CD4-positive, alpha-beta T cell treated with Interleukin-17A for 1 hour (primary cell): ENCODE measurements at places on chromosomes 12 and 14.

DNA sequence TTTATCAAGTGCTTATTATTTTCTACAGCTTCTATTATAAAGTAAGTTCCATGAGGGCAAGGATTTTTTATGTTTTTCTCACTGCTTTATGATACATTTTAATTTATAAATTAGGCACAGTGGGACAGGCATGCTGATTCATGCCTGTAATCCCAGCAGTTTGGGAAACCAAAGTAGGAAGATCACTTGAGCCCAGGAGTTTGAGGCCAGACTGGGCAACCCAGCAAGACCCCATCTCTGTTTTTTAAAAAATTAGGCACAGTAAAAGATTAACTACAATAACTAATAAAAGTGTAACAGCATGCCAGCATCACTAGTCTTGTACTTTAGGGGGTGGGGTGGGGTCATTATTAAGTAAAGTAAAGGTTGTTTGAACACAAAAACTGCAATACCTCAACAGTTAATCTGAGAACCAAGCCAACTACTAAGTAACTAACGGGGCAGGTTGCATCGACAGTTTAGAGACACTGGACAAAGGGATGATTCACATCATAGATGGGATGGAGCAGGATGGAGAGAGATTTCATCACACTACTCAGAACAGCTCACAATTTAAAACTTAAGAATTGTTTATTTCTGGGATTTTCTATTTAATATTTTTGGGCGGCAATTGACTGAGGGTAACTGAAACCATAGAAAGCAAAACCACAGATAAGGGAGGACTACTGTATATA lies 119.5 kb downstream of the PLEKHA5 start:
- DNase-seq, result no peak

DNA sequence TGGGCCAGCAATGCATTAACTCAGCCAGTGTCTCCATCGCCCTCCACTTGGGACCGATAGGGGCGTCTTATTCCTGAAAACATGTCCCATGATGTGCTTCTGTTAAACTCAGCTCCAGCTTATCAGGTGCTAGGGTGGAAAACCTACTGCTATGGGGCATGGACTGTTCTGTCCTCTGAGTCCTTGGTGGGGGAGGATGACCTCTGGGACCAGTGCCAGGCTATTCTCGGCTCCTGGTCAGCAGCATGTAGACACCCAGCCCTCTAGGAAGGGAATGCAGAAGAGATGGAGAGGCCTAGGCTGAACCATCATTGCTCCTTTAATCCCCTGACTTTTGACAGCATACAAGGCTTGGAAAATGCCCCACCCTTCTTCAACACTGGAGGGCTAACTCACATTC lies 486.2 kb downstream of the MED13L start:
- DNase-seq, result no peak

GRCh38 chr12:130828895-130829294 lies 10.2 kb downstream of the STX2 start:
- no peak for DNase-seq

DNA sequence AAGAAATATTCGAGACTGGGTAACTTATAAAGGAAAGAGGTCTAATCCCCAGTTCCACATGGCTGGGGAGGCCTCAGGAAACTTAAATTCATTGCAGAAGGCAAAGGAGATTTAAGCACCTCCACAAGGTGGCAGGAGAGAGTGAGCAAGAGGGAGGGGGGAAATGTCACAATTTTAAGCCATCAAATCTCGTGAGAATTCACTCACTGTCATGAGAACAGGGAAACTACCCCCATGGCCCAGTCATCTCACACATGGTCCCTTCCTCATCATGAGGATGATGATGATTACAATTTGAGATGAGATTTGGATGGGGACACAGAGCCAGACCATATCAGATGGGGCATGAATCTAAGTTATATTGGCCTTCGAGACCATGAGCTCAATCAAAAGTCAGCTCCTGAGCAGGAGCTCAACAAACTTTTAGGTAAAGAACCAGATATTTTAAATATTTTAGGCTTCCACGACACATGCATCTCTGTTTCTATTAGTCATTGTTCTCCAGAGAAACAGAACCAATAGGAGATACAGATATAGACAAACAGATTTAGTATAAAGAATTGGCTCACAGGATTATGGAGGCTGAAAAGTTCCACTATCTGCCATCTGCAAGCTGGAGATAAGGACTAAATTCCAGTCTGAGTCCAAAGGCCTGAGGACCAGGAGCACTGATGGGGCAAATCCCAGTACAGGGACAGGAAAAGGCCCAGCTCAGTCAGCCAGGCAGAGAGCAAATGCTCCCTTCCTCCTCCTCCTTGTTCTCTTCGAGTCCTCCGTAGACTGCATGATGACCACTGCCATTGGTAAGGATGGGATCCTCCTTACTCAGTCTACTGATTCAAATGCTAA lies 24.9 kb downstream of the DGLUCY start:
- DNase-seq, result peak; percentile 65

DNA sequence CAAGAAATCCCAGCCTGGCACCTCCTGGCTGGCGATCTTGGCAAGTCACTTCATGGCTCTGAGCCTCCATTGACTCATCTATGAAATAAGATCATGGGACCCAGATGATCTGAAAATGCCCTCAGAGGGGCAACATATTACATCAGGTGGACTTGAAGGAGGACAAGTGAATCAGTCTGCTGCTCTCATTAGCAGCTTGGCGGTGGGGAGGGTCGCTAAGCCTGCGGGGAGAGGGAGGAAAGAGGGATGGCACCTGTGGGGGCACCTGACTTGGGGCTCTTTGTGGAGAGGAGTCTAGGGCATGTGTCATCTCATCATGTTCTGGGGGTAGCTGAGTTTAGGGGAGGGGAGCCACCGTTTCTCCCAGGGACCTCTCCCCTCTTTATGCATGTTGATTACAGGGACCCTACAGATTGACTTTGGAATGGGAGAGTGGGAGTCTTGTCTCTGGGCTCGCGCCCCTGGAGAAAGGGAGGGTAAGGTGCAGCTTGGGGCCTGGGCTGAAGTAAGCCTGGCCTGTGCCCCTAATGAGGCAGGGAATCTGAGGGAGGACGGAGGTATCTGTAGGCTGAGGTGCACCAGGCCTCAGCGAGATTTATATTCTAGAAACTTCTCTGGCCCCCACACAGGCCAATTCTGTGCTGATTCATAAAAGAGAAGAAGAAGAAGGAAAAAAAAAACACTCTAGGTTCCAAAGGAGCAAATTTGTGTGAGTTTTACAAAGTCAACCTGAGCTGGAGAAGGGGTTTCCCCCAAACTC lies 29.3 kb upstream of the BATF start:
- DNase-seq, result no peak

GRCh38 chr14:24051789-24052655 lies at the start of gene CARMIL3:
TSS of gene CARMIL3 (plus strand) at chr14:24052009. CDS start at chr14:24052154, 145 bp downstream.
- DNase-seq, result peak; percentile 57

- DNase-seq, result no peak
Measured at GRCh38 chr12:100566887-100567637, 6.4 kb upstream of the GAS2L3 start.

GRCh38 chr14:99241325-99242010 lies 30.5 kb downstream of the BCL11B start:
- peak; percentile 61 for DNase-seq

- peak; percentile 81 for DNase-seq
Measured at GRCh38 chr14:100640471-100641273, 53.5 kb upstream of the BEGAIN start.

GRCh38 chr12:34346372-34347034 lies 324.2 kb downstream of the ALG10 start:
- no peak for DNase-seq

DNA sequence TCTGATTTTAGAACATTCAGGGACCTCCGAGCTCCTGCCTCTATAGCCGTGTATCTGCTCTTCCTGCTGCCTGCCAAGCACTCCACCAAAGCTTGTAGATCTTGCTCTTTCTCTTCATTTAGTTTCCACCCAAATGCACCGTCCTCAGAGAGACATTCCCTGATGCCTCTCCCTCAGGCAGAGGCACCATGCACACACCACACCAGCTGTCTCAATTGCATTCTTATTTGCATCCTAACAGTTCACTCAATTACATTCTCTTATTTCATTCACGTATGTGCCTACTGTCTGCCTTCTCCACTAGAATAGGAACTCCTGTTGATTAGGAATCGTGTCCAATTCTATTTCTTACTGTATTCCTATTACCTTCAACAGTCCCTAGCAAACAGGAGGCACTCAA lies 845.4 kb upstream of the TMEM132C start:
- DNase-seq, result no peak

GRCh38 chr12:82862069-82862841 lies 175.5 kb downstream of the TMTC2 start:
- no peak for DNase-seq

DNA sequence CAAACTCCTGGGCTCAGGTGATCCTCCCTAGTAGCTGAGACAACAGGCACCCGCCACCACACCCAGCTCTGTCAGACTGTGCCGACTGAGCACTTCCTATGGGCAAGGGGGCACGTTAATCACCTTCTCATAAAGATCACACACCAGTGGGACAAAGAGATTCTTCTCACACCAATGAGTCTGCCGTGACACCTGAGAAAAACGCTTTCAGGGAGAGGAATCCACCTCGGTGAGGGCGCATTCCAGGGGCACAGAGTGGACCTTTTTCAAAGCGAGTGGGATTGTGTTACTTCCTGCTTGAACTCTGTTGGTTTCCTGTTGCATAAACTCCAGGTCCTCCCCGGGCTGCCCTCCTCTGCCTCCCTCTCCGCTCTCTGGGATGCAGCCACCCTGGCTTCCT lies 17.5 kb upstream of the SCARB1 start:
- no peak for DNase-seq

GRCh38 chr12:92928421-92928961 lies 604 bp downstream of the EEA1 start:
- DNase-seq, result peak; percentile 42

GRCh38 chr12:54019924-54020590 lies 8.2 kb upstream of the HOXC6 start:
- no peak for DNase-seq

GRCh38 chr12:19382111-19382526 lies 57.2 kb upstream of the AEBP2 start:
- peak; percentile 14 for DNase-seq

- no peak for DNase-seq
Measured at GRCh38 chr12:103542078-103542477, 45.0 kb upstream of the STAB2 start.

GRCh38 chr12:50640321-50640939 lies 123.5 kb upstream of the ATF1 start:
- no peak for DNase-seq

- no peak for DNase-seq
Measured at GRCh38 chr14:93987376-93987775, 9.7 kb upstream of the CCDC197 start.

- no peak for DNase-seq
Measured at GRCh38 chr12:59929110-59929509, 333.3 kb downstream of the SLC16A7 start.

DNA sequence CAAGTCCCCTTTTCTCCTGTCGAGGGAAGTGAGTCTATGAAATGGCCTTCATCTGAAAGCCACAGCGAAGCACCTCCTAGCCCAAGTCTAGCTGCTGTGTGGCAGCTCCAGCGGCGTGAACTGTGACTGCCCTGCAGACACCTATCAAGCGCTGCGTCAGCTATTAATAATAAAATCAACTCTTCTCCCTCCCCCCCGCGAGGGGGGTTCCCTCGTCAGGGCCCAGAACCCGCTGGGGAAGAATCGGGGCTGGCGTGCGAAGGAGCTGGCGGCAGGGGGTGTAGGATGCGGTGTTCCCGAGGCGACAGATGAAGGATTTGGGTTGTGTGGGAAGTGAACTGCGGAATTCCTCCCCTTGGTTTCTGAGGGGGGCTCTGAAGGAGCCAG lies 662 bp upstream of the ATP2A2 start:
- peak; percentile 73 for DNase-seq

GRCh38 chr12:83538361-83538965 lies 851.8 kb downstream of the TMTC2 start:
- DNase-seq, result no peak

DNA sequence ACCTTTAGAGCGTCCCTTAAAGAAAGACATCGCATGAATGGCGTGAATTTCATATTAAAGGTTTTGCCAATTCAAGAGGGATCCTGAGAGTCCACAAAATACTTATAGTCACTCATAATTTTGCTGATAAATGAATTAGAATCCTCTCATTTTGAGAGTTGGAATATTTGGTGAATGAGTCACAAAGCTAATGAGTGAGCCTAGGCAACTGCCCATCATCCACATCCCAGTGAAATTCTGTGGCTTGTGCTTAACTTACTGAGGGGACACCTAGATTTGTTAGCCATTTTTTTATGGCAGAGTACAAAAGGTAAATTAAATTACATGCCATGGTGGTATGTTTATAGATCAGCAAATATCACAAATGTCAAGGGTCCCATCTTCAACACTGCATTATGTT lies 12.7 kb upstream of the NOXRED1 start:
- no peak for DNase-seq

DNA sequence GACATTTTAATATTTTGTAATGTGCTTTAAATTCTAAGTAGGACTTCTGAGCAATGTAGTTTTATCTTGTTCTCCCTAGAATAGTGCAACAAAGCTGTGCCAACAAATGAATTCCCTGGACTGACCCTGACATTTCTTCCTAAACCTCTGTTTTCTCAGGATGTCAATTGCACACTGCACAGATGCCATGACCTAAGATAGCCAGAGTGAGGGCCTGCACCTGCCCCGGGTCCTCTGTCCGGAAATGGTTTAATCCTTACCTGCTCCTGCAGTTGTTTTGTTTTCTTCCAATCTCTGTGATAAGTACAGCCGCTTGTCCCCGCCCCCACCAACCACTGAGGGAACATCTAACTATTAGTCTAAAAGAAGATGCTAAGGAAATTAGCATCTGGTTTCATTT lies 831.5 kb downstream of the GALC start:
- DNase-seq, result no peak

- DNase-seq, result no peak
Measured at GRCh38 chr12:18837505-18837904, 99.6 kb downstream of the CAPZA3 start.
